ENCODE measurements at places on chromosomes 16 and 17. TPM values are rescaled to one million over a fixed set of nuclear protein-coding genes. Genes with fewer than 3 reads are reported as not detected.
A peak's percentile ranks its signal among the peaks of the same experiment; 100 is the strongest.

DNA sequence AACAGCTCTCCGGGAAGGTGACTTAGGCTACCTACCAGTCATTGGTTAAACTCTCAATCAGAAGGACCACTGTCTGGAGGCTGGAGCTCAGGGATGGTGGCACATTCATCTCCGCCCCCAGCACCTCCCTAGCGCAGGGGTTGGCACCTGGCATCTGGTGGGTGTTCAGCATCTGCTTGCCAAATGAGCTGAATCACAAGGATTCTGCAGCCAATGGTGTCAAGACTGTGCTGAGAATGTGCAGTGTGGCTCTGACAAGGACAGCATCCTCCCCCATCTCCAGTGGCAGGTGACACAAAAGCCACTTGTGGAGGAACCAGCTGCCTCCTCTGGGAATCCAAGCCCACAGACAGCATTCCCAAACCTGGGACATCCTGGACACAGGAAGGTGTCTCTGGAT, 35.2 kb downstream of the PLXDC1 start:
- DNase-seq, result no peak

DNA sequence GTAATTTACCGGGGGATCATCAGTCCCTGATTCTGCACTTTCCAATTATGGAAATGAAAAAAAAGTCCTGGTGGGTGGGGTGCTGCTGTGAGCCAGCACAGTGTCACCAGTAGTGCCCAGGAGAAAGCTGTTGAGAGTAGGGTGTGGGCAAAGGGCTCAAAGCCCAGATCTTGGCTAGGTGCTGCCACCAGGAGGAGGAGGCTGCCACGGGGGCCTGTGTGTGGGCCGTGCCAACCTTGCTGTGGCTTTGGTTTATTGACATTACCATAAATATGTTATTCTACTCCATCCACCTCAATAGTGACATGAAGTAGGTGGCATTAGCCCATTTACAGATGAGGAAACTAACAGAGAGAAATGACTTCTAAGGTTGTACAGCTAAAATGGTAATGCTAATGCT, 6.7 kb upstream of the PRPSAP2 start:
- DNase-seq, result no peak

- no peak for DNase-seq
These were observed 64.4 kb downstream of the ABCC6 start for GRCh38 chr16:16158741-16159374.

DNA sequence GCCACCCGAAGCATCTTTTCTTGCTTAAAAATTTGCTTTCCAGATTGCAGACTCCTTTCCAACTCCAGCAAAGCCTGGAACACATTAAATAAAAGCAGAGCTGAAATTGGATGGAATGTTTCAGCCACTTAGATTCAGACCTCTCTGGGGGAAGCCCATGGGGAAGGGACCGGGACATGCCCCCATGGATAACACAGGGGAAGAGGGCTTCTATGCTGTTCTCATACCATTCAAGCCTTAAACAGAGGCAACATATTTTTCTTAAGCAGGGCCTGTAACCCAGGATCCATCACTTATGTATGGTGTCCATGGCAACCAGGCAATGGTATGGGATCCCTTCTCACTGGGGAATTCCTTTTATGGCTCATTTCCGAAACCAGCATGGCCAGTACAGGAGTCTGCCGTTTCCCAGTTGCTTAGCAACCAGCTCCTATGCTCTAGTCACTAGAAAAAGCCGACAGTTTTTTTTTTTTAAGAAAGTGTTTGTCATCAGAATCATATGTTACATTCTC, 62.0 kb upstream of the MARCHF10 start:
- peak; percentile 81 for DNase-seq

DNA sequence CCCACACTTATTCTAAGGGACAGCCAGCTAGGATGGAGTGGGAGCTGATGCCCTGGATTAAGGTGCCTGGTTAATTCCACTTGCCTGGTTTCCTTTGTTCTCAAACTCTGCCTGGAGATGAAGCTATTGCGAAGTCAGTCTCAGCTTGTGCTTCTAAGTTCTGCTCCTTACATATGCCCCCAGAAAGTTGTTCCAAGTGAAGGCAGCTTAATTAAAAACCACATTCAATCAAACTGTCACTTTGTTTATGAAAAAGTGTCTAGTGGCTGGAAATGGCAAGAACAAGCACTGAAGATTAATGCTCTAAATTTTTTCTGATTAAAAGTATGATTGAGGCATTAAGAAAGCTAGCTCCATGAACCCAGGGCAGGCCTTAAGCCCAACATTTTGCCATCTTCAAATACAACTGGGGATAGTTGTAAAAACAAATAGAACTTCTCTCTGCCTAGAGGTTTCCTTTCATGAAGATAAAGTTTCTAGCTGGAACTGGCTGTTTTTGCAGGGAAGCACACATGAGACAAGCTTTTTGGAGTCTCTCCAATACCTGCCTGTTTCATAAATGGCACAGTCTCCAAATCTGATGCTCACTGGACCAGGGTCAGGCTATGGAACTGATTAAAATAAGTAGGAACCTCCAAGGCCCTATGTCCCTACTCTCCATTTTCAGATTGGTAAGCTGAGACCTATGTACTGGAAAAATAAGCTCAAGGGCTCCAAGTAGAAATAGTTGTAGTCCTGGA, 100.9 kb downstream of the GRIN2A start:
- DNase-seq, result peak; percentile 6

DNA sequence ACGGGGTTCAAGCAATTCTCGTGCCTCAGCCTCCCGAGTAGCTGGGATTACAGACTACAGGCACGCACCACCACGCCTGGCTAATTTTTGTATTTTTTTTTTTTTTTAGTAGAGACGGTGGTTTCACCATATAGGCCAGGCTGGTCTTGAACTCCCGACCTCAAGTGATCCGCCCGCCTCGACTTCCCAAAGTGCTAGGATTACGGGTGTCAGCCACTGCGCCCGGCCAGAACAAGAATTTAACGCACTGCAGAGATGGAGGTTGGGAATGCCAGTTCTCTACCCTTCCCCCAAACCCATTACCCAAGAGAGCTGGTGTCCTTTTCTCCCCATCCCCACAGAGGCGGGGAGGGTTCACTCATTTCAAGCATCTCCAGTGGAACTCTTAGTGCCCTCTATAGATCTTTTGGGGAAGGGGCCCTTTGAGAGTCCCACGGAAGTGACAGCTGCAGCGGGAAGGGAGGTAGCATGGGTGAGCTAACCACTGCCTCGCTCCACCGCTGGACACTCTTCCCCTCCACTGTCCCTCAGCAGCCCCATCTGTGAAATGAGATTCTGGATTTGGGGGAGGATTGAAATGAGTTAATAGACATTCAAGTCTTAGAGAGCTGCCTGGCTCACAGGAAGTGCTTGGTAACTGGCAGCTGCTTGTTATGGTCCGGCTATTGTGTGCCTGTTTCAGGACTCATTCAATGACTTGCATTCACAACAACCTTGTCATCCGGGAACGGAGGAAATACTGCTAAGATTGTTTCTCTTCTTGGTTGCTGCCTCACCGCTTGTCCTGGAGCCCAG, 3.5 kb upstream of the UBALD2 start:
- no peak for DNase-seq

DNA sequence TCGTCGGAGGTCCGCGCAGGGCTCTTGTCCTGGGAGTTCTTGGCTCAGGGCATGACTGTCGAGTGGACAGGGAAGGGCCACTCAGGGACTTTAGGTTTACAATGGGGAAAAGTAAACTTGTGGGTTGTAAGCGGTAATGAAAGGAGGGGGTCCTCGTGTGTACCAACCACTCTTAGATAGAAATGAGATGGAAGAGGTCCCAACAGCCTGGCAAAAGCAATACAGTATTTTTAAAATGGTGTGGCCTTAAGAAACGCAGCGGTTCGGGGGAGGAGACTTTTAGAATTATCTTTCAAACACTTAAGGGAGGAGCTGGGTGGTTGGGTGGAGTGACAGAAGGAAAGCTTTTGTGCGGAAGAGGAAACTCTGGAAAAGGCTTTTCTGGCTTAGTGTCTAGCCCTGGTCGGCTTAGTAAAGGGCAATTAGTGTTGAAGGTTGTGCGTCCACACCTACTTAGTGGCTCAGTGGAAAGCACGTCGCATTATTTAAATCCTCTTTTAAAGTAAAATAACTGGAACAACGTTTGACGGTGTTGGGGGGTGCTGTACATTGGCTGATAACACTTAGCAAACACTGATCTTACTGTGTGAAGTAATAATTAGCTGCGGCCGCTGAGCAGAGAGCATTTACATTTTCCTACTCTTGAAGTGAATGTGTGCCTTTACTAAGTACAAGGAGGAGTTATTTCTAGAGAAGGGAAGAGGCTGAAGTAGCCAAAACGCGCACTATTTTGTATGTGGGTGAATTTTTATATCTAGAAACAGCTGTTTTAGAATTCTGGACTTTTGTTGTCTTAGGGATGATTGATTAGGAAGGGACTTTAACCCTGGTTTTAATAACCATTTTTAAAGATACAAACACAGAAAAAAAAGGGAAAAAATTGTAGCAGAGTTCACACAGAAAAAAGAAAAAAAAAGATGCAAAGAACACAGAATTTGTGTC, 1.0 kb downstream of the WSB1 start:
- peak; percentile 96 for DNase-seq

DNA sequence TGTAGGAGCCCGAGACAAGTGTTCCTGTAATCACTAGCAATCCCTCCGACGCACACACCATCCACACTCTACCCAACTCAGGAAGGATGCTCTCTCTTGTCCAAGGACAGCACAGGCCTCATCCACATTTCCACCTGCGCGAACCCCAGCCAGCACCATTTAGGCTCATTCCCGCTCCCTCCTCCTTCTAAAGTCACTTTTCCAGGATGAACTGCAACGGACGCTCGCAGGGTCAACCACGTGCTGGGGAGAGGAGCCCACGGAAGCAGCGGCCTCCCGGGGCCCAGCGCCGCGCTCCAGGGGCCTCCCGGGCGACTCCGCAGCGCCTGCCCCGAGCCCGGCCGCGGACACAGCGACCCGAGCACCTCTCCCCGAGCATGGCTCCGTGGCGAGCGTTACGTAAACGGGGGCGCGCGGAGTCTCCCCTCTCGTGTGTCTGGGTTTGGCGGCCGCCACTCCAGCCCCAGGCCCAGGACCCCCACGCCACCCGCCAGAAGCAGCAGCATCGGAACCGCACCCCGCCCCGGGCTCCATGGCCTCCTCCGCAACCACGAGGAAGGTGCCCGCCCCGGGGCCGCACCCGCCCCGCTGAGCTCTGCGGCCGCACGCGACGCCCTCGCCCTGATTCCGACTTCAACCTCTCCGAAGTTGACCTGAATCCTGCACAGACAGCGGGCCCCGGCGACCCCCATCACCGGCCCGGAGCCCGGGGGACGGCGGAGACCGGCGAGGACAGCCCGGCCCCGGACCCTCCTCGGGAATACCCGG, 668 bp downstream of the USP36 start:
- peak; percentile 22 for DNase-seq

GRCh38 chr16:68539711-68540239, 684 bp downstream of the ZFP90 start:
- peak; percentile 25 for DNase-seq

DNA sequence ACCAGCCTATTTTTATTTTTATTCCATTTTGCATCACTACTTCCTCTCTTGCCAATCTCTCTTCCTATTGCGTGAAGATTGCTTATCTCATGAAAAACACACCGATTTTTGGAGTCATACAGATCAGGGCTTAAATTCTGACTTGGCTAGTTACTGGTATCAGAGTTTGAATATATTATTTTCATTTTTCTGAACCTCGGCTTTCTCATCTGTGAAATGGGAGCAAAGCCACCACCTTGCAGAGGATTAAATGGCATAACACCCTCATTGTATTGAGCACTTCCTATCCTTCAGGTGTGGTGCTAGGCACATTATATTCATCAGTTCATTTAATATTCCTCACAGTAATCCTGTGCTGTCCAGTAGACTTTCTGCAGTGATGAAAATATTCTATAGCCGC, 208.8 kb downstream of the HAPSTR1 start:
- no peak for DNase-seq

- DNase-seq, result no peak
These were observed 76.2 kb downstream of the SPECC1 start for GRCh38 chr17:20085283-20085845.

DNA sequence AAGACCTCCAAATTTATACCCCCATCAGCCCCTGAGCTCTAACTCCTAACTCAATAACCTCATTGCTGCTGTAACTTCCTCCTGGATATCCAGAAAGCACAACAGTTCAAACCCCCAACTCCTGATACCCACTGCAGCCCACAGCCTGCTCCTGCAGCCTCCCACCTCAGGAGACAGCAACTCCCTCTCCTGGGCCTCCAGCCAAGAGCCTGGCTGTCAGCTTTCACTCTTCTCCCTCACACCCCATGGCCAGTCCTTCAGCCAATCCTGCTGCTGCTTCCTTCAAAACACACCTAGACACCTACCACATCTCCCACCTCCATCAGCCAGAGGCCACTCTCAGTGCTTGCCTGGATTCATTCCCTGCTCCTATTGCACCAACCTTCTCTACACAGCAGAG, 5.4 kb downstream of the GINS2 start:
- no peak for DNase-seq

Gene TEKT5
- not detected for total RNA-seq

Gene GPR179
- total RNA-seq, result 2.6 TPM

Gene DOC2B
- 2.2 TPM for total RNA-seq

Gene IL21R
- 0.72 TPM for total RNA-seq

Gene ENPP7
- 0.48 TPM for total RNA-seq

Gene AHSP
- total RNA-seq, result 61.6 TPM

Gene MPP3
- total RNA-seq, result 11.6 TPM

Gene NOS2
- total RNA-seq, result not detected
